ENCODE measurements at places on chromosomes 12 and 14.
A peak's percentile ranks its signal among the peaks of the same experiment; 100 is the strongest.

DNA sequence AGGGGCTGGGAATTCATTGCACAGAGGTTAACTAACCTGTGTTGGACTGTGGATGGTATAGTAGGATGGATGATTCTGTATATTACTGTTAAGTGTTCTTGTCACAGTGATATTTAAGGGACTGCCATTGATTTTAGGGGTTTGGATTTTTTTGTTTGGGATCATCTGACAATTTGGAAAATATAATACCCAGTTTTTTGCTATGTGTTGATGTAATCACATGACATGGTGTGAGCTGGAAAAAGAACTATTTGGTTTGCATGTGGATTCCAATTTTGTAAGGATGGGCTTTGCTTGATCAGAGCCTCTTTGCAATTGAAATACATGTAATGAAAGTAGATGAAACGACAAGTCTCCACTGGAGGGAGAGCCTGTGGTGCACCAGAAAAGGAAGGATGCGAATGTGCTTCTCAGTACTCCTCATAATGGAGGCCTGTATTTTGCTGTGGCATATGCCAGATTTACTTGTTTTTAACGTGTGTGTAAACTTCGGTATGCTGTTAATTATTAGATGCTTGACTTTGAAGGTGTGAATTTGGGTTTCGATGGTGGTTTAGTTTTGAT lies 2.7 kb downstream of the DYRK2 start:
- DNase-seq = no peak

- DNase-seq = no peak
Observed at GRCh38 chr14:76908834-76909233, 82.6 kb downstream of the LRRC74A start.

GRCh38 chr12:52320784-52321400 lies at the start of gene KRT83:
KRT83 (minus strand) TSS chr12:52321398; CDS start chr12:52321335, 63 bp downstream.
- DNase-seq = no peak

GRCh38 chr12:76621582-76622024 lies 62.0 kb upstream of the OSBPL8 start:
- peak; percentile 73 for DNase-seq

GRCh38 chr14:35333797-35334743 lies 41.9 kb downstream of the PSMA6 start:
- no peak for DNase-seq

DNA sequence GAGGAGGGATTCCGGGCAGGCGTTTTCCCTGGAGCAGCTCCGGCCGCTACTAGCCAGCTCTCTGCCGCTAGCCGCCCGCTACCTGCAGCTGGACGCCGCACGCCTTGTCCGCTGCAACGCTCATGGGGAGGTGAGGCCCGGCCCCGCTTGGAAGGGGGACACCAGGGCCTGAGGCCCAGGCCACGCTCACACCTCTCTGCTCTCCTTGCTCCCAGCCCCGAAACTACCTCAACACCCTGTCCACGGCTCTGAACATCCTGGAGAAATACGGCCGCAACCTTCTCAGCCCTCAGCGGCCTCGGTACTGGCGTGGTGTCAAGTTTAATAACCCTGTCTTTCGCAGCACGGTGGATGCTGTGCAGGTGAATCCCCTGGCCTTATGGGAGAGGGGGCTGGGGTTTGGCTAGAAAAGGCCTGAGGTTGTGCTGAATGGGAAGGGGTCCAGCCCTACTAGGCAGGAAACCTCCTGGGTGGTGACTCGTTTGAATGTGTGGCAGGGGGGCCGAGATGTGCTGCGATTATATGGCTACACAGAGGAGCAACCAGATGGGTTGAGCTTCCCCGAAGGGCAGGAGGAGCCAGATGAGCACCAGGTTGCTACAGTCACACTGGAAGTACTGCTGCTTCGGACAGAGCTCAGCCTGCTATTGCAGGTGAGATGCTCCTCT lies 597 bp downstream of the RNF31 start:
- DNase-seq = no peak

- no peak for DNase-seq
Observed at GRCh38 chr12:47561746-47562145, 144.1 kb downstream of the RPAP3 start.

DNA sequence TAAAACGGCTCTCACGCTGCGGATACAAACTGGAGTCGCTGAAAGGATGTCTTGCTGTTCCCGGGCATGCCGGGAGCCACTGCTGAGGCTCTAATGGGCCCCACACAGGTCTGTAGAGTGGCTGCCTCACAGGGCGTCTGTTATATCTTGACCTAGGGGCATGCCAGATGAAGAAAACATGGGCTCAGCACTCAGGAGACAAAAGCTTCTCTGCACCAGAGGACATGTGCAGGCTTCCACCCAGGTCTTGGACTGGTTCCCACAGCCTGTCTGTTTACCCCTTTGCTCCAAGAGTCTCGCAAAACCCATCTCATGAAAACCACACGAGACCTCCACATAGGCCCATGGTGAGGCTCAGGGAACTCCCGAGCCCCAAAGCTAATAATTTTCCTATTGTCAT lies 134.2 kb downstream of the RPS29 start:
- DNase-seq = no peak

DNA sequence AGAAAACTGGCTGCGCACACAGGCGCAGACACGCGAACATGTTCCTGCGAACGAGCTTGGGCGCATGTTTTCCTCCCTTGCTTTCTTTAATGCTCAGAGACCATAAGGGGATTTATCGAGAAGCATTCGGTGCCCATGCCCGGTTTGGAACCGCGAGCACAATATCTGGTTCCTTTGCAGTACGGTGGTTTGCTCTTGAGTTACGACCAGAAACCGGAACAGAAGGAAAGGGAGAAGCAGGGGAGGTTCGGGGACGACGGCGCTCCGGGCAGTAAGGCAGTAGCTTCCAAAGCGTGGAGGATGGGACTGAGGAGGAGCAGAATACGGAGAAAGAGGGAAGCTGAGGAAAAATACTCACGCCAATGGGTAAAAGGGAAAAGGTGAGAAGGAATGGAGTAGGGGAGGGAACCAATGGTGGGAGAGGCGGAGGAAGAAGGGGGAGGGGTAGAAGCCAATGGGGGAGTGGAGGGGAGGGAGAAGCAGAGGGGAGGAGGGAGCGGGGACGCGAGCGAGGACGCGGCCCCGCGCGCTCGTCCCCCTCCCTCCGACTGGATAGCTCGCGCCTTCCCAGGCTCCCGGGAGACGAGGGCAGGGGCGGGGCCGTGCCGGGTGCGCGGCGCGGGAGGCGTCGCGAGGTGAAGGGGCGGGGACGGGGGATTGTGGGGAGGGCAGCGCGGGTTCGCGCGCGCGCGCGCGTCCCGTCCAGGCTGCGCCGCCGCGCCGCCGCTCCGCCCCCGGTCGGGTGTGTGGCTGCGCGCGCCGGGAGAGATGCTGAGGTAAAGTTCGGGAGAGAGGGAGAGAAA lies 625 bp upstream of the ARHGAP5 start:
- DNase-seq = peak; percentile 77

DNA sequence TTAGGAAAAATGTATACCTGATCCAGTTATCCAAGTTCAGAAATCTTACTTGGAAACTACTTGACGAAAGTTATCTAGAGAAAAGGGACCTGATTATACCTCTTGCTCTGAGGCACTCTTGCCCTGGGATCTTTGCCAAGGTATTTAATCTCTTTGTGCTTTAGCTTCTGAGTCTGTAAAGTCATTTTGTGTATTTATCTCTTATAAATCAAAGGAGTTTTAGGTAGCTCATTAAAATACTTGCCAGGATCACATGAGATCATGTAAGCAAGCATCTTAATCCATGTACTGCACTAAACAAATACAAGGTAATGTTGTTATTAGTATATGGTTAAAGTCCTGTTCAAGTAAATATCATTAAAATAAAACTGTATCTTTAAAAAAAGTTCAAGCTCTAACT lies 147.5 kb downstream of the IPO8 start:
- no peak for DNase-seq

DNA sequence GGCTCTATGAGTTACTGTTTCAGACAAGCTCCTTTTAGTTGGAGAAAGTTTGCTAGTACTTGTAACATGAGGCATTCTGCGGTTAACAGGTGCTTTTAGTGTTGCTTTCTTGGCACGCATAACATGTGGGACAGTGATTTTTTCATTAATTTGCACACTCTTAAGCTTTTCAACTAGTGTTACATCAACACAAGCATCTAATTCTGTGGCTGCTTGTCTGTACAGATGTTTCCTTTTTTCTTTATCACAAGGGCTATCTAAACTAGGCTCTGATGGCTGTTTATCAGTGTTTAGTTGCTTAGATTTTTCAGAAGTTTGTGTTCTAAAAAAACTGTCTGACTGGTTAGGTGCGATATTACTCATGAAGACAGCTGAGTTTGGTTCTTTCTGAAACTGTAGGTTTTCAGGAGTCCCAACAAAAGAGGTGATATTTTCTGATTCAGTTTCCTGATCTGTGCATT lies 120.1 kb downstream of the RALGAPA1 start:
- DNase-seq = no peak

DNA sequence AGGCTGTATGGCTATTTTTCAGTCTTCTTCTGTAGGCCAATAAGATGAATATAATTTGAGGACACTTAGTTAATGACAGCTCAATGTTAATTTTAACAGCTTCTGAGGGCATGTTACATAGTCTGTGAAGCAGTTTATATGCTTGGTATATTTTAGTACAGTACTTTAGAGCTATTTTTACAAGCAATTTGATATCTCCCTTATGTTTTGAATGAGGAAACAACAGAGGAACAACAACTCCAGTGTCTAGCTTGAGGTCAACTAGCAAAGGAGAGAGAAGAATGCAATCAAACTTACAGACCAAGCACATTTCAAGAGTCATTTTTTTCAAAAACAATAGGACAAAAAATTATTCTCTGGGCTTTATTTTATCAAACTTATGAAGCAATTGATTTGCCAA lies 469.1 kb upstream of the DCN start:
- no peak for DNase-seq

DNA sequence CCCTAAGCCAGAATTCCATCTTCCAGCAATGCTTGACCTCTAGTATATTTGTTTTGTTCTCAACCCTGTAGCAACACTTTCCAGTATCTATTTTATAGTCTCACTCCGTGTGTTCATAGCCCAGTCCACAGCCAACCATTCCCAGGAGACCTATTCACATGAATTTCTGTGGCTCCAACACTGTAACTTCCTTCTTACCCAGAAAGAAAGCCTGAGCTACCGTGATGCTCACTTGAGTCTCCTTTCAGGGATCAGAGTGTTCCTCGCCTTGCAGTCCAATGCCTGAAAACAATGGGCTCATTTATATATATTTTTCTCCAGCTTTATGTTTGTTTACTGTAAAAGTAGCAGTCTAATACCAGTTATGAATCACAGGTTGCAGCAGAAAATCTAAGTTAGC lies 645.0 kb upstream of the NOVA1 start:
- DNase-seq = no peak

- DNase-seq = no peak
Observed at GRCh38 chr12:111653596-111653995, 32.2 kb downstream of the BRAP start.

DNA sequence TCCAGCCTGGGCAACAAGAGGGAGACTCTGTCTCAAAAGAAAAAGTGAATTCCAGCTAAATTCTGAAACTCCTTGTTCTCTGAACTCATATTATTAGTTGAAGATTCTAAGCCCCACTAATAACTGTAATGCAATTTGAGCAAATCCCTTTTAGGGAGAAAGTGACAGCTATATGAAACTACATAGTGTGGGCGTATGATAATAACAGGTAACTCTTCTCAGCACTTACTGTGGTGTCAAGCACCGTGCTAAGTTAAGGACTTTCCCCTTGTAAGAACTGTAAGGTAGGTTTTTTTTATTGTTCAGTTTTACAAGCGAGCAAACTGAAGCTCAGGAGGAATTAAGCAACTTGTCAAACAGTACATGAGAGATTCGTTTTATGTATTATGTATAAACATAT lies 5.4 kb downstream of the ANKRD13A start:
- DNase-seq = no peak

DNA sequence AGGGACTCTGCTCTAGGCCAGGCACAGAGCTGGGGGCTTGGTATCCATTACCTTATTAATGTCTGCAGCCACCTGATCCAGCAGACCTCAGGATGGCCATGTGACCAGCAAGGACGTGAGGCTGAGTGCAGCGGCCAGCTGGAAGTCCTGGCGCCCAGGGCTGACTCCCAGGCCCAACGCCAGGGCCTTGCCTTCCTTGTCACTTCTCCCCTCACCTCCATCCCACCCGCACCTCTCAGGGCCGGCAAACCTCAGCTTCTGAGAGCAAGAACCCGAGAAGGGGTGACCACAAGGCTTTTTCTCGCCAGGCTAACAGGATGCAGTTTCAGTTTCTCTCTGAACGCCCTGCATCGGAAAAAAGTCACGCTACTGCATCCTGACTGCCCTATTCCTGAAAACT lies 15.4 kb downstream of the RAB35 start:
- DNase-seq = no peak

DNA sequence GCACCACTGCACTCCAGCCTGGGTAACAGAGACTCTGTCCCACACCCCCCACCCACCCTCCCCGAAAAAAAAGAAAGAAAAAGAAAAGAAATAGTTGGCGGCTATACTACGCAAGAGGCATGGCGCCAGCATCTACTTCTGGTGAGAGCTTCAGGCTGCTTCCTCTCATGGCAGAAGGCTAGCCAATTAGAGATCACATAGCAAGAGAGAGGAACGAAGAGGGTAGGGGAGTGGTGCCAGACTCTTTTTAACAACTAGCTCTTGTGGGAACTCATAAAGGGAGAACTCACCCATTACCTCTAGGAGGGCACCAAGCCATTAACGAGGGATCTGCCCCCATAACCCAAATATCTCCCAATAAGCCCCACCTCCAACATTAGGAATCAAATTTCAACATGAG lies 6.2 kb downstream of the DENND5B start:
- DNase-seq = no peak

DNA sequence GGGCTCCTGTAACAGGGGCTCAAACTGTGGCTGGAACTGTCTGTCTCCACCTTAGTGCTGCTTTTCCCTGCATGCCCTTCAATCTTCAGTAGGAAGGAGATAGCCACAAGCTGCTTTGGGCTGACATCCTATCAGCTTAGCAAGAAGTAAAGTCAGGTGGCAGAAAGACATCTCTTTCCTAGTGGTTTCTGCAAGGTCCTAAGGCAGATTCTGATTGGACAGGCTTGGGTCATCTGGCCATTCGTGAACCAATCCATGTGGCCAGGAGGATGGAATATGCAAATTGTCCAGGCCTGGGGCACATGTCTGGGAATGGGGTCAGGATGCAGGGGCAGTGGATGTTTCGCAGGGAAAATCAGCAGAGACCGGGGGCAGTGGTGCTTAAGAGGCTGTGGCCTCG lies 5.2 kb downstream of the RITA1 start:
- no peak for DNase-seq

DNA sequence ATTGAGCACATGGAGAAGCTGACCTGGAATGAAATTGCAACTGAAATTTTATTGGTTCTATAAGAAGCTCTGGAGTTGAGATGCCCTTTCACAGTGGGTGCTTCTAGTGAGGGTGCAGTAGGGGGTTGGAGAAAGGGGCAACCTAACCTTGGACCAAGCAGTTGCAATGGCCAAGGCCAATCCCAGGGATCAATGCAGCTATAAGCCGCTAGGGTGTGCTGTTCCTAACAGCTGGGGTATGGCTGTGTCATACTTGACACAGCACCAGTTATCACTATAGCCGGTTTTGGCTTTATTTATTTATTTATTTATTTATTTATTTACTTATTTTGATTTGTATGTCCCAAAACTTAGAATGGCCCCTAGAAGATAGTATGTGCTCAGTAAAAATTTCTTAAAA lies 505.9 kb downstream of the FLRT2 start:
- DNase-seq = no peak
